ENCODE measurements at places on chromosomes 3 and 15. TPM values are rescaled to one million over a fixed set of nuclear protein-coding genes. Genes with fewer than 3 reads are reported as not detected.

The HHATL gene
- total RNA-seq = 0.35 TPM

The PTPN9 gene
- 35.4 TPM for total RNA-seq

The NR1D2 gene
- 51.8 TPM for total RNA-seq

The TGM4 gene
- total RNA-seq = not detected

The CLPX gene
- total RNA-seq = 47.2 TPM

The MASP1 gene
- 17.8 TPM for total RNA-seq

The PLA2G4D gene
- not detected for total RNA-seq

The ATP11B gene
- 89.9 TPM for total RNA-seq

The UBE2E2 gene
- total RNA-seq = 45.1 TPM

The SLC22A14 gene
- total RNA-seq = 0.46 TPM

The BTLA gene
- 0.81 TPM for total RNA-seq

The TMCO5A gene
- 0.14 TPM for total RNA-seq

The SLC2A2 gene
- 22.4 TPM for total RNA-seq

The GPR62 gene
- 0.55 TPM for total RNA-seq

The SERPINI1 gene
- total RNA-seq = 2.9 TPM

The CFAP91 gene
- total RNA-seq = 6.7 TPM

The NDN gene
- total RNA-seq = 61.9 TPM

The RNF111 gene
- total RNA-seq = 34.5 TPM

The PRR20G gene
- not detected for total RNA-seq

The NOX5 gene
- total RNA-seq = 0.26 TPM

The FBN1 gene
- total RNA-seq = 57.6 TPM

The GADL1 gene
- not detected for total RNA-seq

The SEMA5B gene
- 1.7 TPM for total RNA-seq

The CFAP20DC gene
- 1.9 TPM for total RNA-seq
